ENCODE measurements at places on chromosomes 7 and 10.

- no peak for DNase-seq
Measured at GRCh38 chr7:36036590-36036989, 116.5 kb upstream of the EEPD1 start.

GRCh38 chr10:34081347-34081743, 733.8 kb downstream of the PARD3 start:
- DNase-seq, result no peak

DNA sequence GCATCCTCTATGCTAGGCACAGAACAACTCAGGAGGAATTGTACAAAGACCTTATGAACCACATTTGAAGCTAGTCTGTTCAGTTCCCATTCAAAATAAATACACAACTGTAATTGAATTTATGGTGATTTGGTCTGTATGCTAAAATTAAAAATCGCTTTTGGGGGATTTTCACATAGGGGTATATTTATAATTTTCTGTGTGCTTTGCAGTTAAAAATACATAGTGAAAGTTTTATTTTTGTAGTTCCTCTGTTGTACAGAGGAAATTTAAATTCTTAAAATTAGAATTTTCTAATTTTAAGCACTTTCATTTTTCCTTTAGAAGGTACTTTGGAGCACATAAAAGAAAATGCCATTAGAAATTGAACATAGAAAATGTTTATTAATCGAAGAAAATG, 6.9 kb downstream of the RABGEF1 start:
- DNase-seq, result no peak

- DNase-seq, result no peak
Measured at GRCh38 chr7:23058408-23059096, 44.6 kb upstream of the HYCC1 start.

DNA sequence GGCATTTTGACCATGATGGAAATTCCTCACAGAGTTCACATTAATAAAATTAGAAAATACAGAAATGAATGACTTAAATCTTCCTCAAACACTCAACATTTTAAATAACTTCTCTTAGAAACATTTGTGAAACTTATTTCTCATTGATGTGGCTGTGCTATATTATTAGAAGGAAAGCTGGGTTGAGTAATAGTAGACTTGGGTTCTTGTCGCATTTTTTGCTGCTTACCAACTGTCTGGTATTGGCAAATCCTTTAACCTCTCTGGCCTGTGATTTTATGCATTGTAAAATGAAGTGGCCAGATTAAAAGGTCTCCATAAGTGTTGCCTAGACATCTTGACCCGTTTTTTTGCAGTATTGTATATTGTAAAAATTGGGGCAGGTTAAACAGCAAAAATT, 66.5 kb downstream of the VPS50 start:
- DNase-seq, result no peak
